ENCODE measurements at places on chromosomes 2 and 18.

DNA sequence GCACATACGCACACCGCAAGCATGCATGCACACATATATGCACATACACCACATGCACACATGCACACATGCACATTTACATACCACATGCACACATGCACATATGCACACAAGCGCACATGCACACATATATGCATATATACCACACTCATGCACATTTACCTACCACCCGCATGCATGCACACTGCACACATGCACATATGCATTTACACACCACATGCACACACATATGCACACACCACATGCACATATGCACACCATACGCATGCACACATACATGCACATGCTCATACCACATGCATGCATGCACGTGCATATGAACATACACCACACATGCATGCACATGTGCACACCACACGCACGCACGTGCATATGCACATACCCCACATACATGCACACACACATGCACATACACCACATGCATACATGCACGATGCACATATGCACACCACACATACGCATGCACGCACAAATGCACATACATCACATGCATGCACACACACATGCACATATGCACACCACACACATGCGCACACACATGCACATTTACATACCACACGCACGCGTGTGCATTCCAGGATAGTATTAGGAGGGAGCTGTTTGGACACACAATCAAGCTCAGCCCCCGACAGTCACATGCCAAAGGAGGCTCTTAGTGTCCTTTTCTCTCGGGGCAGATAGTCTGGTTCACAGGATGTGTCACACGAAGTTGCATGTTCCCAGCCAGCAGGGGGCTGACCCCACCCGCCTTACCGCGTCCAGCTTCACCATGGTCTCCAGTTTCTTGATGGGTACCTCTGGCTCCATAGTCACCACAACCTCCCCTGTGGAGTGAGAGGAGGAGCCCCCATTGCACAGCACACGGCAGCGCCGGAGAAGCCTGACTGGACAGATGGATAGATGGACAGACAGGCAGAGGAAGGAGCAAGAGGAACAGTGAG is 5.9 kb downstream of the OTOF start:
- DNase-seq = no peak

DNA sequence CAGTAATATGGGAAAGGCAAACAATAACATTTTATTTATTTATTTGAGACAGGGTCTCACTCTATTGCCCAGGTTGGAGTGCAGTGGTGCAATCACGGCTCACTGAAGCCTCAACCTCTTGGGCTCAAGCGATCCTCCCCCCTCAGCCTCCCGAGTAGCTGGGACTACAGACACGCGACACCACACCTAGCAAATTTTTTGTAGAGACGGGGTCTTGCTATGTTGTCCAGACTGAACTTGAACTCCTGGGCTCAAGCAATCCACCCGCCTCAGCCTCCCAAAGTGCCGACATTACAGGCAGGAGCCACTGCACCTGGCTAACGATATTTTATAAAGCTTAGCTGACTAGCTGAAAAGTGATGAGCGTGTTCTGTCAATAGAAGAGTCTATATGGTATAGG is 17.5 kb upstream of the PLEKHH2 start:
- DNase-seq = no peak

- DNase-seq = no peak
Observed at GRCh38 chr2:101380376-101380775, 6.9 kb downstream of the CREG2 start.

- no peak for DNase-seq
Observed at GRCh38 chr2:98058191-98058975, 28.6 kb upstream of the VWA3B start.

GRCh38 chr2:238290091-238290509 is 1.7 kb upstream of the PER2 start:
- DNase-seq = no peak

DNA sequence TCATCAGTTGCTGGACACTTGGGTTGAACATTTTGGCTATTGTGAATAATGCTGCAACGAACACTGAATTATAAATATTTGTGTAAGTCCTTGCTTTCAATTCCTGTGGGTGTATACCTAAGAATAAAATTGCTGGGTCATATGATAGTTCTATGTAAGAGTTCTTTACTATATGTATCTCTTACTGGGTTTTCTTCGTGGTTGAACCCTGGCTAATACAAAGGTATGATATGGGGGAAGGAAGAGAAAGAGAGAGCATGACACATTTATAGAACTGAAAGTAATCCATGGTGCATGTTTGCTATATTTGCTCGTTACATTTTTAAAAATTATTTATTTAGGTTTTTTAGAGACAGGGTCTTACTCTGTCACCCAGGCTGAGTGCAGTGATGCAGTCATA is 143.1 kb upstream of the GAREM1 start:
- DNase-seq = no peak

DNA sequence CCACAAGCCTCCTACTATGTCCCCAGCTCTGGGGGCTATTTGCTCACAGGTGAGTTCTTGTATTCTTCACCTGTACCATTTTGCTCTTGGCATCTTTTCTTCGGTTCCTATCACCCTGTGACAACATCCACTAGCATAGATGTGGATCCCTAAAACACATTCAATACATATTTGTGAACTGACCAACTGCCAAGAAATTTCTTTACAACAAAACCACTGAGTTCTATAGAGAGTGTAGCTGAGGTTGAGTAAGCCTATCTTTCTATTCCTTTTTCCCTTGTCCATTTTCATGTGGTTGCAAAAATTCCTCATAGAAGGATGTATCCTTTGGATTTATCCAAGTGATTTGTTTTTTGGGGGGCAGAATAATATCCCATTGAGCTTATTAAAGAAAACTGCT is 192.7 kb upstream of the ITGA4 start:
- DNase-seq = no peak

DNA sequence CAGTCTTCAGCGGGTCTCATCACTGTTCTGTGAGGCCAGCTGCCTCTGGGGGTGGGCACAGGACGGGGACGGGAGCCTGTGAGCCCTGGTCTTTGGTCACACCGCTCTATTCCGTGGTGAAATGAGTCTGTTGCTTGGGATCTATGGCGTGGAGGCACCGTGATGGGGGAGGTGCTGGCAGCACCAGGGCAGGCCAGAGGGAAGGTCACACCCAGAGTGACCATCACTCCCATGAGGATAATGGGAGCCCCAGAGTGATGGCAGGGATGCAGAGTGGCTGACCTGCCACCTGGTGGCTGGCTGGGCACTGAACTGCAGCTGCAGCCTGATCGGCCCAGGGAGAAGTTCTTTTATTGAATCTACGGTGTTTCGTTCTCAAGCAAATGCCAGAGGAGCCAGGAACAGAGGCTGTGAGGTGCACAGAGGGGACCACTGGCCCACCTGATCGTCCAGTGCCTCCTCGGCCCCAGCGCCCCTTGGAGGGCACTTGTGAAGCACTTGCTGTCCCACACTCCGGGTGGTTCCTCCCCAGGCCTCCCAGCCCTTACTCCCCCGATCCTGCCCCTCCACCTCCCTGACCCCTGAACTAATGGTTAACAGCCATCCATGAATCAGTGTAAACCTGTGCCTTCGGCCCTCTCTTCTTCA is 17.9 kb downstream of the KCNIP3 start:
- no peak for DNase-seq

Measured in stimulated activated CD4-positive, alpha-beta T cell treated with anti-CD3 and anti-CD28 coated beads, Interleukin-4, amount 100 ng/mL, for 48 hours (primary cell).